ENCODE measurements at places on chromosomes 2 and 18.
A peak's percentile ranks its signal among the peaks of the same experiment; 100 is the strongest.

DNA sequence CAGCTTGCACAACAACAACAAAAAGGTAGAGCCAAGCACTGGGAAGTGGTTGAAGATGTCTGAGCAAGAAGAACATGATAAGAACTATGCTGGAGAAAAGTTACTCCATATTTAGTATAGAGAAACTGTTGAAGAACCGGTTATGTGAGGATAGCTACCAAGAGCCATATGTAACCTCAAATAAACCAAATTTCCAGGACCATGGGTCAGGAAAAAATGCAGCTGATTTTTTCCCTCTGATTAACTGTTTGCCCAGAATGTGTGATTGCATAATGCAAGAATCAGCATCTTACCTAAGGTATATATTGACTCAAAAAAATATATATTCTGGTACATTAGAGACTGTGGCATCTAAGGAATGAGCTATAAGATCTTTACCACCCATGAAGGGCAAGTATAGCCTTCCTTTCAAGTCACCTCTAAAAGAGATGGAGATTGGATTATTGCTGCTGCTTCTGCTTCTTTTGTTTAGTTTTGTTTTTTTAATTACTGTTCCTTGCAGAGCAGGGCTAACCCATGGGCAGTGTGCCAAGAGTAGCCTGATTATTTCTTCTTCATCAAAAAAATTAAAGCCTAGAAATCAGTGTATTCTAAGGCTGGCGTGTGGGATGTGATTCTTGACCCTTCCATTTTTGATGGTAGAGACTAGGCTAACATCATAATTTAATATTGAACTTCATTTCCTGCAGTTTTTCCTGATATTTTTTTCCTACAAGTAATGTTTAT lies 76.9 kb upstream of the MAP3K20 start:
- no peak for DNase-seq

DNA sequence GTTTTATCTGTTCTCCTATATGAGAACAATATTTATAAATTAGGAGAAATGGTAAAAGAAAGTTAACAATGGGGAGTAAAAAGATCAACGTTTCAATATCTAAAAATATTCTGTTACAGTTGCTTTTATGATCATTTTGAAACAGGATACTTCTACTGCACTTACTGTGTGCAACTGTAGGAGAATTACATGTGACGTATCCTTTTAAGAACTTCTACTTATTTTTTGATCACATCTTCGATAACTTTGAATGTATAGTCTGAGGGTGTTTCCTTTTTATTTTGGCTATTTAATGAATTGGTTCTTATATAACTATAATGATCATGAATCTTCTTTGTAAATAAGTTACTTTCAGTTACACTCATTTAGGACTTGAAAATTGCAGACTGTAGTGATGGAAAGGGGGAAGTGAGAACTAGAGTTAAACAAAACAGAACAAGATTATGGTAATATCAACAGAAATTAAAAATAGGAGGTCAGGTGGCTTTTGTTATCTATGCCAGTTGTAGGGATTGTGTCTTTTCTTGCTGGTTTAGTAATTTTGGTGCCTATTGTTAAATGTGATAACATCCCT lies 109.9 kb downstream of the MSTN start:
- DNase-seq, result no peak

DNA sequence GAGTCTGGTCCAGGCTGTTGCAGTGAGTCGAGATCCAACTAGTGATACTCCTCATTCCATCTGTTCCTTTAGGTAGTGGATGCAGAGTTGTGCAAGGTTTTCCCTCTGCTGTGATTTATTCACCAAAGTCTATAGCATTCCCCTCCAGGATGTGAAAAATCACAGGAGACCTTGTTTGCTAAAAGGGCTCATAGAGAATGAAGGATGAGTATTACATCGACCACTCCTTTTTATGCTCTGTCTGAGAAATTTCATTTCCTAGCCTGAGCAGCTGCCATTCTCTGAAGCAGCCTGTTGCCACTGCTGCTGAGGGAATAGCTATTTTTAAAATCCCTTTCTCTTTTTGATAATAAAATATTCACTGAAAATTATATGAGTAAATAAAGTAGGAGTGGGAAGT lies 134.1 kb upstream of the LRRTM1 start:
- DNase-seq, result no peak

- no peak for DNase-seq
Observed at GRCh38 chr2:23478087-23478932, 93.3 kb downstream of the KLHL29 start.

GRCh38 chr2:105114551-105114950 lies 76.7 kb downstream of the MRPS9 start:
- no peak for DNase-seq

GRCh38 chr2:28054916-28055315 lies 164.4 kb downstream of the BABAM2 start:
- DNase-seq, result no peak

GRCh38 chr2:225171350-225171749 lies 129.1 kb upstream of the DOCK10 start:
- DNase-seq, result no peak

DNA sequence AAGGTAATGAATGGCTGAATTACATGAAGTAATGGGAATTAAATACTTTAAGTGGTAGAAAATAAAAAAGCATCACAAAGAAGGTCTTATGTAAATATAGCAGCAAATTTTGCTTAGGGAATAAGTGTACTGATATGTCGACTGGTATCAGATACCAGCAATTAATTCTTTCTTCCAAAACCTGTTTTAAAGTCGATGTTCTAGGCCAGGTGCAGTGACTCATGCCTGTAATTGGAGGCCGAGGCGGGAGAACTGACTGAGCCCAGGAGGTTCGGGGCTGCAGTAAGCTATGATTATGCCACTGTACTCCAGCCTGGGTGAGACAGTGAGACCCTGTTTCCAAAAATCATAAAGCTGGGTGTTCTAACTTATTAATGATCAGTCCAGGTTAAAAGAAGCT lies 30.3 kb downstream of the SP3 start:
- DNase-seq, result no peak

GRCh38 chr2:234313558-234313957 lies 183.3 kb downstream of the ARL4C start:
- DNase-seq, result no peak

DNA sequence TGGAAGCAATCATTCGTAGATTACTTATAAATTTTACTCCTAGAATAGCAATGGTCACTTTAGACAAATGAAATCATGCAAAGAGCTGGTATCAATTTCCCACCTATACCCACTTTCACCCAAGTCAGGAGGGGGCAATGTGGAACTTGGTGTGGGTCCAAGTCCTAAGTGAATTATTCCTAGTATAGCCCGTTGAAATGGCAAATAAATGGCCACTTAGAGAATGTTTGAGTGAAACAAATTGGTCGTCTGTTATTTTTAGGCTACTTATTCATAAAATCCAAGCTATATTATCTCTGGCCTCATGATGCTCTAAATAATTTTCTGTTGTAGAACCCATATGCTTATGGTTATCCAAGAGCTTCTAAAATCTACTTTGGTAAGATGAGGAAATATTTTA lies 98.1 kb downstream of the MYO3B start:
- no peak for DNase-seq

DNA sequence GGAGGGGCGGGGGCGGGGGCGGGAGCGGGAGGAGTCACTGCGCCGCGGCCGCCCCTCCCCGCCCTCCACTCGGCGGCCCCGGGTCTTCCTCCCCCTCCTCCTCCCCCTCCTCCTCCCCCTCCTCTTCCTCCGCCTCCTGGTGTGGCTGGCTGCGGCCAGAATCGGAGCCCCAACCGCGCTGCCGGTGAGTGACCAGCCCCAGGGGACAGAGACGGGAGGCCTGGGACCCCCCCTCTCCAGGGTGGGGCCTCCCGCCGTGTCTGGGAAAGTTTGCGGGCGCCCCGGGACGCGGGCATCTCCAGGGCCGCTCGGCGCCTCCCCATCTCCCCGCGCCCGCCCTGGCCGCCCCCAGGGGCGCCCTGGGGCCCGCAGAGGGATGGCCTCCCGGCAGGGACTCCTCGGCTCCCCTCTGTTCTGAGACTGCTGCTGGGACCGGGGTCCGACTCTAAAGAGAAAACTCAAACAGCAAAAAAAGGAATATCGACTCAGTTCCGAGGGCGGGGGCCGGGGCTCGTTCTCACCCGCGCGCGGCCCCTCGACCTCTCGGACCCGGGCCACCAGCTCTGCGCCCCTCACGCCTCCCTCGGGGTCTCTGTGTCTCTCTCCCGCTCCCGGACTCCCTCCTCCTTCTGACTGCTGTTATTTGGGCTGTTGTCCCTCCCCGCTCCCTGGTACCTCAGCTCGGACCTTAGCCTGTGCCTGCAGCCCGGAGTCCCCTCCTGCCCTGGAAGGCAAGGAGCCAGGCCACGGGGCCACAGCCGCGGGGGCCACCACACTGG lies at the start of gene STON1:
STON1 (plus strand) TSS at position 122 of the 779 bp plus-strand sequence. CDS start 50,480 bp downstream, outside the sequence.
- peak; percentile 19 for DNase-seq

GRCh38 chr2:122210898-122211856 lies 455.7 kb downstream of the TSN start:
- DNase-seq, result no peak

- DNase-seq, result peak; percentile 84
Observed at GRCh38 chr2:95076705-95077529, 44.7 kb downstream of the MRPS5 start.

DNA sequence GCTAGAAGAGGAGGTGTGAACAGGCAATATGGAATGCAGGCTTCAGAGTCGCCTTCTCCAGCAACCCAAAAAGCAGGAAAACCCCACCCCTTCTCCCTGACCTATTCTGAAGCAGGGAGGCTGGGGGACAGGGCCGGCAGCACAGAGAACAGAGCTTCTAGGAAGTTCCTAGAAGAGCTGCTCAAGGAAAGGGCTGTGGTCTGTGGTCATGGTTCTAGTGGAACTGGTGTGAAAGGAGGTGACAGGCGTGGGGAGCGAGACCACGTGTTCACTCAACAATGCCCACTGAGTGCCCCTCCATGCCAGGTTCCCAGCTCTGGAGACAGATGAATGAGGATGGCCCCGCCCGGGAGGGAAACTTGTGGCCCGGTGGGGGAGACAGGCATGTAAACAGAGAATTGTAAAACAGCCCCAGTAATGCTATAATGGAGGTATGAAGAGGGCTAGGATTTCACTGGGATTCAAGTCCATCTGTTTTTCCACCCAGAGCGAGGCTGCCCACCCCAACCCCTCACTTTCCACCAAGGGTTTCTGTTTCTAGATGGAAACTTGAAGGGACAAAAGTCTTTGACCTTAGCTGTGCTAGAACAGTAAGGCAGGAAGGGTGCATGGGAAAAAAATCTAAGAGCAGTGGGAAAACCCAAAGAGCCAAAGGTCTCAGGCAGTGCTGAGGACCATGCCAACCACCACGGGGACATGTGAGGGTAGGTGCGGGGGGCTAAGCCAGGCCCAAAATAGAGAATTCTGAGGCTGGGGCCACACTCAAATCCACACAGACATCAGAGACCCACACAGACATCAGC lies 71.8 kb downstream of the TNS1 start:
- DNase-seq, result no peak

- no peak for DNase-seq
Observed at GRCh38 chr18:22168360-22168921, 948 bp upstream of the GATA6 start.

DNA sequence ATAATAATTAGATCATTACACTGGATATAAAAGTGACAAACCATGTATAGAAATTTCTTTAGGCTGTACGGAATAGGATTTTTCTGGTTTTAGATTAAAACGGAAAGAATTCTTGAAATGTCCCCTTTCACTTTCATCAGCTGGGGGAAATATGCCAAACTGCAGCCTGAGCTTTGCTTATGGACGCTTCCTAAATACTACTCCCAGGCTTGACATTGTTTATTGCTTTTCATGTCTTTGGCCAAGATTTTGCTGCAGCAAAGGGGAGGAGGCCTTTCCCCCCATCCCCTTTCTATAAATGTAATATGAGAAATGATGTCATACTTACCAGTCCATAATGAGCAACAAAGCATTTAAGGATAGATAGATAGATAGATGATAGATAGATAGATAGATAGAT lies 158.4 kb downstream of the MAP2 start:
- no peak for DNase-seq

DNA sequence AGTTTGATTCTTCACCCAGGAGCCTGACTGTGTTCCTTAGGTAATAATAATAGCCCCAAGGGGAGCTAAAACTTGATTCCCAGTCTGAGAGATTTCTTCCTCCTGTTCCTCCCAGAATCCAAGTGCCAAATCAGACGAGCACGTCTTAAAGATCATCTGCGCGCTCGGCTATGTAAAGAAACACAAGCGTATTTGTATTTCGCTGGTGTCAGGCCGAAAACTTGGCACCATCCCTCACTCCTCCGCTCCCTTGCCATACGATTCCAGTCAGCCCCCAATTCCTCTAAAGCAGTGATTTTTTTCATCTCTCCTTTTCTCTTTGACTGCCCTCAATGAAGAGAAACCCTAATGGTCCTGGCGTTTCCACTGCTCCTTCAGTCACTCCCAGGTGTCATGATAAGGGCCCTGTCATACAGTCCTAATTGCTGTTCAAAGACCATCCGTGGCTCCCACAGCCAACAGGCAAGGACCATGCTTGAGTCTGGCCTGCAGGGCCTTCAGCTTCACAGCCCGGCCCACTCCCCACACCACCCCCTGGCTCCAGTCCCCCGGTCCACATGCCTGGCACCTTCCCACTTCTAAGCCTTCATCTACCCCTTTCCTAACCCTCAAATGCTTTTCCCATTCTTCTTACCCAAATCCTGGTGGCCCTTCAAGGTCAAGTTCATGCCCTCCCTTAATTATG lies 130.8 kb upstream of the ID2 start:
- no peak for DNase-seq

- no peak for DNase-seq
Observed at GRCh38 chr2:113291191-113291590, 12.5 kb upstream of the PAX8 start.

GRCh38 chr18:69843015-69843414 lies 104.7 kb downstream of the CD226 start:
- no peak for DNase-seq

DNA sequence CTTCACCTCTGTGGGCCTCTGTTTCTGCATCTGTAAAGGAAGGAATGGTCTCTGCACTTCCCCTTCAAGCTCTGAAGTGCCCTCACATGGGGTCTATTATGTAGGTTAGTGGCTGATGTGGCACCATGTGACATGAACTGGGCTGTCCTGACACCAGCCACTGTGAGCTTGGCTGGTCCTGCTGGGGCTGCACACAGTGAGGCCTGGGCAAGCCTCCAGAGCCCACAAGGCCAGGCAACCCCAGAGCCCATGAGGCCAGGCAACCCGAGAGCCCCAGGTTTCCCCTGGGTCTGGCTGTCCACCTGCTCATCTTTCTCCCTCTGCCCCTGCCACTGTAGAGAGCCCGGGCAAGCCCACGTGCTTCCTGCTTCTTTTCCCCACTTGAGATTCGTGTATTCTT lies 150.1 kb upstream of the SMAD2 start:
- no peak for DNase-seq

- no peak for DNase-seq
Observed at GRCh38 chr2:200373973-200374416, 67.5 kb downstream of the SPATS2L start.

Measured in nucleus accumbens (tissue), 56 donors.